Testis (tissue), 5 donors: ENCODE measurements at places on chromosomes 4 and X. TPM values are rescaled to one million over a fixed set of nuclear protein-coding genes. Genes with fewer than 3 reads are reported as not detected.
A peak's percentile ranks its signal among the peaks of the same experiment; 100 is the strongest.

BBS12 gene
- total RNA-seq, result 7.5 TPM

DNA sequence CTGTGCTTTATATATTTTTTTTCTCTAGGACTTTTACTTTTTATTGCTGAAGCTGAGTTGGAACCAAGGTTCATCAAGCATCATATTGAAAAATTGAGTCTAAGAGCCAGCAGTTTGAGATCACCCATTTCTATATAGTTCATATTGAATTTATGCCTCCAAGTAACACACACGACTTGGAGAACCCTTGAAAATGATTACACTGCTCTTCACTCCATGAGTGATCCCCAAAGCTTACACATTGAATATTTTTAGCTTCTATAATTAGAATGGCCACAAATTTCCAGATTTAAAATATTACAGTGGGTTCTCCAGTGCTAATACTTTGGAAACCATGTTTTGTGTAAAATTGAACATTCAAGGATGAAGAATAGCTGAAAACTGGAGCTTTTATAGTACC is 144.4 kb upstream of the SLC4A4 start:
- DNase-seq, result no peak

DNA sequence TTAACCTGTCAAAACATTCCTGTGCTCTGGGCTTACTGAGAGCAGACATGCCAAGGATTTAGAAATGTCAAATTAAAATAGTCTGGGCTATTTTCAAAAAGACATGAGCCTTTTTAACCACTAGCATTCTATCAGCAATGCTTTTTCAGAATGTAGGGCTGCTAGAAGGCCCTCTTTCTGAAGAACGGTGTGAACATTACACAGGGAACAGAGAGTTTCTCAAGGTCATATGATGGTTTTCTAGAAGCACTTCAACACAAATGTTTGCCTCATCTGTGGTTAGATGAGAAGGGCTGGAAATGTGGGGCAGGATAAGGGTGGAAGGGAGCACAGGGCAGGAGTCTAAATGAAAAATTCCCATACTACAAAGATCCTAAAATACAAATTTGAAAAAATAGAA is 39.3 kb downstream of the GRIA3 start:
- no peak for DNase-seq

DNA sequence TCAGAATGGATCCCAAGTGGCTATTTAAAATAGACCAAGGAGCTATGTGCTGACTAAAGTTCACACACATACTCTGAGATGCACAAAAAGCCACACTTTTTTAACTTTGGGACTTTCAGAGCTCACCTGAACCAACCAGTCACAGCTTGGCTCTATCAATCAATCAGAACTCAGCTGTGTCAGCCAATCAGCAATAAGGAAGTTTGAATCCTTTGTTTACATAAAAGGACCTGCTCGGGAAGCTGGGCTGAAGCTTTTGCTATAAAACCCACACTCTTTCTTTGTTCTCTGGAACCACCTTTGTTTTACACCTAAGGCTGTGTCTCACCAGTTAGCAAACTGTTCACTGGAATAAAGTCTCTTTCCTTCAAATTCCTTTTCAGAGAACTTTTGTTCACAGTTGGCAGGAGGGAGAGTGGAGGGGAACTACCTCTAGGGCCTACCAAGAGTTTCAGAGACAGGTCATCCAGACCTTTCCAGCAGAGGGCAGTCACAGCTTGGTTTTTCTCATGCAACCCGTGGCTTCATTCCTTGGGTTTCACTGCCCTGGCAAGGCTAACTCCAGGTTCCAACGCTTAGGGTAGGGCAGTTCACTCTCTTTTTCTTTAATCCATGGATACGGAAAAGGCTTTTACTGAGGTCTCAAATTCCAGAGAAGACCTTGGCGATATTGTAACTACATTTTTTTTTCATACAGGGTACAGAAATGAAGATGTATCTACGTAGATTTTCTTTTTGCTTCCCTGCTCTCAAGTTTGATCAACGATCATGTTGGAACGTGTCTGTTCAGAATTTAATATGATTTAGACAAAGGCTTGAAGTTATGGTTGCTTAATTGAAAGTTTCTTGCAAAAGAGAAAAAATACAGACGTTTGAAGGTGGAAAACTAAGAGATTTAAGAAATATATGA is 80.7 kb downstream of the GPRIN3 start:
- peak; percentile 92 for DNase-seq

ARMCX2 gene
- total RNA-seq, result 19.2 TPM

DNA sequence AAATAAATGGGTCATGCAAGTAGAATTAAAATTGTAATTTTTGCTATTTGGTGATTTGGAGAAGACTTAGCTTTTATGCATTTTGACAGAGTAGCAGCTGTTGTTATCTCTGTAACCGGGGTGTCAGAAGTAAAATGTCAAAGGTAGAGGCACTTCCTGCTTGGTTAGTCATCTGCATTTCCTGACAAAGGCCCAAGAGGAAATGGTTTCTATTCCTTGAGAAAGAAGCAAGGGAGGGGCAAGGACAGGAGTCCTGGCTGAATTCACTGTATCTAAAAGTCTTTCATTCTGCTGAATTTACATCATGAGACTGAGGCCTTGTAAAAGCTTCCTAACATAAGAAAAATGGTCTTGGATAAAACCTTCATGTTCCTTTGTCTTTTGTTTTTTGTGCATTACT is 550.9 kb upstream of the BOD1L1 start:
- DNase-seq, result no peak

DNA sequence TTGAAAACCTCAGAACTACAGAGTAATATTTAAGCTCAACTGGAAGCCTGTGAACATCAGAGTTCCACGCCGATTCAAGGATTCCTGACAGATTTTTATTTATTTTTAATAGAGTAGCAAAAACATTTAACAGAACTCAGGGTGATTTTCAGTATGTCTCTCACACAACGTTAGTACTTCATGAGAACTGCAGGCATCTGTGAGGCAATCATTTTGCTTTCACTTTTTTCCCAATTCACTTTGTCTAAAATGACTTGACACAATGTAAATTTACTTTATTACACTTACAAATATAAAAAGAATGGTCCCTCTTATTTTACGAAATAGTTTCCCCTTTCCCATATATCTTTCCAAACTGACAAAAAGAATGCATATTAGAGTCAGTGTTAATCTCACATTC is 869.5 kb upstream of the EPHA5 start:
- DNase-seq, result no peak

BCLAF3 gene
- 10.7 TPM for total RNA-seq

NWD2 gene
- 0.50 TPM for total RNA-seq

DGKK gene
- total RNA-seq, result 0.43 TPM

CPLX1 gene
- total RNA-seq, result 8.2 TPM

IL21 gene
- not detected for total RNA-seq

GRCh38 chr4:61243962-61244361 is 43.8 kb downstream of the ADGRL3 start:
- DNase-seq, result no peak

DNA sequence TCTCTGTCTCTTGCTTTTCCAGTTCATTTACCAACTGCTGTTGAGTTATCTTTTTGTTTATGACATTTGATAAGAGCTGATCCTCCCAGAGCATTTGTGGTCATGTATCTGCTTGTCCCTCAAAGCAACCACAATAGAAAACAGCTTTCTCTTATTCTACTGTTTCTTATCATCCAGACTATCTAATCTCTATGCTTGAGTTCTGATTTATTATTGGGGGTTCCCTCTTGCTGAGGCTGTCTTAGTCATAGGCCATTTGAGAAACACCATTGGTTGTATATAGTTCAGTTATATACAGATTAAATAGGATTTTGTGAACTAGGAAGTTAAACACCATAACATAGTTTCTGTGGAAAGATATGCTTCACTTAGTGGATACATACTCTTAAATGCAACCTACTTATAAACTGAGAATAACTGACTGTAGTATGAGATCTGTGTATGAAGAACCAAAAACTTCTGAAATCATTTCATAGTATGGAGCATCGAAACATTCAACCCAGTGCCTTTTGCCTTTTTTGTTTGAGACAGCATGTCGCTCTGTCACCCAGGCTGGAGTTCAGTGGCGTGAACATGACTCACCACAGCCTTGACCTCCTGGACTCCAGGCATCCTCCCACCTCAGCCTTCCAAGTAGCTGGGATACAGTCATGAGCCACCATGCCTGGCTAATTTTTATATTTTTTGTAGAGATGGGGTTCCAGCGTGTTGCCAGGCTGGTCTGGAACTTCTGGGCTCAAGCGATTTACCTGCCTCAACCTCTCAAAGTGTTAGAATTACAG is 75.8 kb downstream of the STIM2 start:
- peak; percentile 55 for DNase-seq

CHIC1 gene
- total RNA-seq, result 8.6 TPM

GRCh38 chr4:185071236-185071811 is 53.0 kb downstream of the HELT start:
- no peak for DNase-seq

GRCh38 chr4:79528241-79528706 is 120.2 kb upstream of the GK2 start:
- no peak for DNase-seq
